CD4-positive, alpha-beta T cell treated with Interleukin-15 for 4 hours (primary cell): ENCODE measurements at places on chromosomes 7 and 10.

DNA sequence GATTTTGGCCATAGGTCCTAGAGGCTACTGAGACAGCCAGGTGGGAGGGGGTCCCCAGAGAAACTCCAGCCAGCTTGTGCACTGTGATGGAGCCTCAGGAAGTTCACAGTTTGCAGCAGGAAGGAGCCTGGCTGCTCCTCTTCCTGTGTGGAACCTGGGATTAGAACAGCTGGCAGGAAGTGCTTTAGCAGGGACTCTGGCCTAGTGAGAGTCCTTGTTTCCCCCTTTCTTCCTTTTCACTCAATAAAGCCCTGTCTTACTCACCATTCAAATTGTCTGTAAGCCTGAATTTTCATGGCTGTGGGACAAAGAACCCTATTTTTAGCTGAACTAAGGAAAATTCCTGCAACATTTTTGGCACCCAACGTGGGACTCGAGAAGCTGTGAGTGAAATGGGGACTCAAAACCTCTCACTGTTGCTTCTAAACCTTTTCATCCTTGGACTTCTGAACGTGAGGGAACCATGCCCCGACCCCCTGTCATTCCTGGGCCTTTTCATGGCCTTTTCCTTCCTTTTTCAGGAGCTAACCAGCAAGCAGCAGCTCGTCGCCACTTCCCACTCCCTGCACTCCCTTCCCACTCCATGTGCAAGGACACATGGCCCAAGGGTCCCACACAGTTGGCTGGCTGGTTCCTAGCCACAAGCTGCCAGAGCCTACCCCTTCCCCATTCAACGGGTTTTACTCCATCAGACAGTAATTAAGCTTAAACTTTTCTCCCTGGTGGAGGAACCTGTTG, 32.8 kb upstream of the SORCS3 start:
- no peak for DNase-seq

GRCh38 chr10:120981601-120982391, 130.6 kb downstream of the WDR11 start:
- DNase-seq = no peak

GRCh38 chr7:44539669-44540506, 1.2 kb downstream of the NPC1L1 start:
- no peak for DNase-seq

DNA sequence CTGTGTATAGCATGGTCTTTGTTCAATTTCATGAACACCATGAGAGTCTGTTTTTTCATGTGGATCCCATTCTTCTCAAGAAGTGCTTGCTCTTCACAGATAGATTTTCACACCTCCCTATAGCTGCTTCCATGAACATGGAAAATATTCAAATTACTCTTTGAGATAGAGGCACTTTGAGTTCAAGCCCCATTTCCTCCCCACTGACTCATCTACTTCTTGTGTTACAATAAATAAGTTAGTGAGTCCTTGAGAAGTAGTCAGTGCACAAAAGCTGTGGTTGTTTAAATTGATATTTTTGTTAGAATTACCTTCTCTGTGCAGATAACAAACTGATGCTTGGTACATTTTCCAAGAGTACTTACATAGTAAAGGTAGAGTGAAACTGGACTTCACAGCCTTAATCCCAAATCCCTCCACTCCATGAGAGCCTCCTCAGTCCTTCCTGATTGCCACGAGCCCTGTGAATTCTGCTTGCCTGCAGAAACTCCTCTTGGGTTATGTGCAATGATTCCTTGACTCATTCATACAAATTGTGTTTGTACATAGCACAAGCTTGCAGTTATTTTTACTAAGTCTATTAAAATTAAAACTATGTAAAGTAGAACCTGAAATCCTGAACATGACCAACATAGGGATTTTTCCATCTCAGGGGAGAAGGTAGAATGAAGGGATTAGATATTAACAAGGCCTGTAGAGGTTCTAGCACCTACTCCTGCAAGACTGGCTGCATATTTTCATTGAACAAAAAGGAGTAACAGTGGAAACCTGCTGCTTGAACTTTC, 496.2 kb downstream of the TNS3 start:
- DNase-seq = no peak

DNA sequence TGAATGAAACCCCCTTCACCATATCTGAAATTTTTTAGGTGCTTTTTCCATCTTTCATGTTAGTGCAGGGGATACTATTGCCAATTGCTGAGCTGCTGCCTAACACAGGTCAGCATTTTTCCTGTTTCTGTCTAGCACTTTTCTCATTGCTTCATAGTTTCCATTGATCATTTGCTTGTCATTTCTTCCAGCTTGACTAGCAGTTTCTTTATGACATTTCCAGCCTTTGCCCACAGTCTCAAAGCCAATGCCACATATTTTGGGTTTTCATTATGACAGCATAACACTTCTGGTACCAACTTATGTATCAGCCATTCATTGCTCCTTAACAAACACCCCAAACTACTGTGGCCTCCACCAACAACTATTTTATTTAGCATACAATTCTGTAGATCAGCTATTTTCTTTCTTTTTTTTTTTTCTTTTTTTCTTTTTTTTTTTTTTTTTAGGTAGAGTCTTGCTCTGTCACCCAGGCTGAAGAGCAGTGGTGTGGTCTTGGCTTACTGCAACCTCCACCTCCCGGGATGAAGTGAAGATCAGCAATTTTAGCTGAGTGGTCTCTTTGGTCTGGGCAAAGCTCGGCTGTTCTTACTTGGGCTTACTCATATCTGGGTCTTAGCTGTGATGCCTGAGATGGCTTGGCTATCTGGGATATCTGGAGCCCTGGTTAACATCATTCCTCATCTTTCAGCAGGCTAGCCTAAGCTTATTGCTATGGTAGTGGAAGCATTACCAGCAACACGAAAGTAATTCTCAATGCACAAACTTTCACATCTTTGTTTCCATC, 102.3 kb downstream of the EPC1 start:
- no peak for DNase-seq

GRCh38 chr7:23791721-23792120, 81.7 kb downstream of the STK31 start:
- no peak for DNase-seq

- DNase-seq = no peak
Observed at GRCh38 chr10:76902949-76903348, 734.7 kb downstream of the KCNMA1 start.

GRCh38 chr10:11334436-11334835, 277.0 kb downstream of the USP6NL start:
- DNase-seq = no peak

GRCh38 chr7:116776610-116777289, 85.6 kb upstream of the CAPZA2 start:
- DNase-seq = no peak

GRCh38 chr10:49619613-49620012, 5.8 kb downstream of the CHAT start:
- no peak for DNase-seq

GRCh38 chr7:105773030-105773460, 103.4 kb downstream of the ATXN7L1 start:
- DNase-seq = no peak

DNA sequence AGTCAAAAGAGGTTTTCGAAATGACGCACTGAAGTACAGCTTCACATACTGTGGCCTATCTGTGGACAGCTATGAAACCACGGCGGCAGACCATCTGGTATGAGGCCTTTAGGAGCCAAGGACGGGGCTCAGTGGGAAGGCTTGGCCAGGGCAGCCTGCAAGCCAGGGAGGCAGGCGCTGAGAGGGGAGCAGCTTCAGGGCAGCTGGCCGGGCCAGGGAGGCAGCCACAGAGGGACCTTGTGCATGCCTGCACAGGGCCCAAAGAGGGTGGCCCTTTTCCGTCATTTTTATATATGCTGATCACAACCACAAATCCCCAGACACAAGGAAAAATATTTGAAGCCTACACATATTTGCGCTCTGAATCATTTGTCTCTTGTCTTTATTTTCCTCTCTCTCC, 13.5 kb downstream of the CALD1 start:
- no peak for DNase-seq

GRCh38 chr10:113177936-113178335, 227.9 kb downstream of the TCF7L2 start:
- DNase-seq = no peak

GRCh38 chr7:28806841-28807240, 151.3 kb downstream of the TRIL start:
- no peak for DNase-seq

GRCh38 chr7:111107579-111107978, 16.7 kb downstream of the LRRN3 start:
- DNase-seq = no peak

DNA sequence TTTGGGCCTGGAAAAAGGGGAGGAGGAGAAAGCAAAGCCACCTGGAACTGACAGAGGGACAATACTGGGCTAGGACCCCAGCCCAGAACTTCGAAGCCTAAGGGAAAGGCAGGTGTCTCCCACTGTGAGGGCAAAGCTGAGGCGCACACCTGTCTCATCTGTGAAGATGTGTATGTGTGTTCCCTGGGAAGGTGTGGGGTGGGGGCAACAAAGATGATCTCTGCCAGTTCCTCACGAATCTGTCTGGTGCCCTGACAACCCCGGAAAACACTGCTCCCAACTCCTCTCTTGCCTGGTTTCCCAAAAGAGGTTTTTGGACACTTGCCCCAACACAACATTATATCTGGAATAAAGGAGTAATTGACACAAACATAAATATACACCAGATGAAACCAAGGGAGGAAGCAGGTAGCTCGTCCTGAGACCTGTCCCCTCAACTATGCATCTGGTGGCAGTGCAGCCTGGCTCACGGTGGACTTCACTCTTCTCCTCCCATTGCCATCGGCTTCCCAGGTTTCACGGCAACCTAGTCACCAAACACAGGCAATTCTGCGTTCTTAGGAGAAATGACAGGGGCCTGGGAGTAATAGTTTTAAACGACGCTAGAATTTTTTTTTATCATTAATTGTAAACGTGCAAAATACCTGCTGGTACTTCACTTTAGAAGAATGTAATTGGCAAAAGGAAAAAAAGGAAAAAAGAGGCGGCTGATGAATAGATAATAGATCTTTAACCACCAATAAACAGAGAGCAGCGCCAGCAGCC, 1.7 kb upstream of the EMX2 start:
- DNase-seq = no peak

DNA sequence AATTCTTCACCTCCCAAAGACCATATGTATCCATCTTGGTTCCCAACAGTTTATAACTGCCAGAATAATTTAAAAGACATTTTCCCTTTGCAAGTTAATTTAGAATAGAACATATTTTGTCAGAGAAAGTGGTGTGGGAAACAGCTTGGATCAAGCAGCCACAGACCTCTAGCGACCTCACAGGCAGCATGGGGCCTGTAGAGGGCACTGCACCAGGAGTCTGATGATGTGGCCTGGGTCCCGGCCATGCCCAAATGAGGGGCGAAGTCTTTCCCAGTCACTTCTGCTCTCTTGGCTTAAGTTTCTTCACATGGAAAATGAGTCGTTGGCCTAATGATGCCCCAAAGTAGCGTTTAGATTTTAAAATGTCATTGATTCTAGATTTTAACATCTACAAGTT, 243.2 kb downstream of the SDK1 start:
- DNase-seq = no peak

DNA sequence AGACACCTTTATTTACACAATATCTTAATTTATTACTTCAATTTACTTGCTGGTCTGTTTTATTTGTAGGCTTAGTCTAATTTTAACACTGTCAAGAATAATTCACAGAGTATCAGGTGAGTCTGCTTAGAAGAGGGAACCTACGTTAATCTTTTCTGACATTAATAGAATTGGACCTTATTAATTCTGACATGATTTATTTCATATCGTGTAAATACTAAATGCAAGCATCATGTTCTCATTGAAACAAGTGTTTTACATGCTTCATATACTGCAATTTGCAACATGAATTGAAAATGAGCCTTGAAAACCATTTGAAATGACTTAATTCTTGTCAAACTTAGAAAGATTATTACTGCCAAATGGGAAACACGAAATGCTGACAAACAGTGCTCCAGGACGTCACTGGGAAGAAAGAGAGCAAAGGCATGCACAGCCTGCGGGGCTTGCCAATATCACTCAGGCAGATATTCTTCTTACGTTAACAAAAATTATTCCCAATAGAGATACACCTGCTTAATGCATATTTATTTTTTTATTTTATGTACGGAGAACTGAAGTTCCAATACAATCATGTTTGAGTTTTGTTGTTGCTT, 282.0 kb upstream of the AKR1E2 start:
- DNase-seq = no peak

- DNase-seq = no peak
Observed at GRCh38 chr10:96357038-96357620, 1.7 kb downstream of the OPALIN start.

GRCh38 chr10:29600067-29600466, 34.7 kb downstream of the SVIL start:
- peak; percentile 14 for DNase-seq

DNA sequence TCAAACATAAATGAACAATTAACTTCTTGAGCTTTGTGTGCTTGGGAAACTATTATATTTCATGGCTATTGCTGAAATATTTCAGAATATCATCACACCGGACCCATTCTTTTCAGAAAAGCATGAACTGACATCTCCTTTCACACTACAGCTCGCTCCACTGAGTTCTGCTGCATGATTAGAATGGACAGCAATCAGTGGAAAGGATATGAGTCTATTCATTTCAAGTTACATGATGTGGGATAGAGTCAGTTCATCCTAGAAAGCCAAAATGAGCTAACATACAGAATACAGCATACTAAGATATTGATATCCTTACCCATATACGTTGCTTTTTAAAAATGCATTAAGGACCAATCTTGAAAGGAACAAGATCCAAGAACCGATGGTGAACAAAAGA, 1.1 kb upstream of the FAM53B start:
- no peak for DNase-seq

- DNase-seq = no peak
Observed at GRCh38 chr10:105699504-105699903, 1058.4 kb downstream of the SORCS3 start.

DNA sequence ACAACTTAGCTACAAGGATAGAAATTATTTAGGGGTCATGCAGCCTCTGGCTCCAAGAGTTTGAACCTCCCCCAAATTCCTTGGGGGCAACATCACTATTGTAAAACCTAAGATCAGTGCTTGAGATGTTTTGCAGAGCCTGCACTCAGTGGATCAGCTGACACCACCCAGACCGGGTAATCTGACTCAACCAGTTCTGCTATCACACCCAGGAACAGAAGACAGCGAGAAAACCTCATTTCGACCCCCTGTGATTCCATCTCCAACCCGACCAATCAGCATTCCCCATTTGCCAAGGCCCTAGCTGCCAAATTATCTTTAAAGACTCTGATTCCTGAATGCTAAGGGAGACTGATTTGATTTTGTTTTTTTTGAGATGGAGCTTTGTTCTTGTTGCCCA, 5.2 kb downstream of the TACR2 start:
- DNase-seq = no peak
